Activated T-helper 1 cell treated with anti-CD3 and anti-CD28 coated beads, Interleukin-12 subunit alpha, Interleukin-12 subunit beta, Interleukin-2, Interleukin-4 antibody, amounts not matched to agents 30 ng/mL and 10 ng/mL and 1 ng/mL, durations not matched to agents 14 hours and 24 hours and 36 hours (primary cell): ENCODE measurements at places on chromosomes 2 and 18.
A peak's percentile ranks its signal among the peaks of the same experiment; 100 is the strongest.

GRCh38 chr2:25810428-25810827 lies 67.9 kb downstream of the ASXL2 start:
- peaks cover 2% of the 10 kb centered on the region for H3K27me3 ChIP-seq
- H3K36me3 ChIP-seq = peaks cover 20% of the 10 kb centered on the region
- no peak overlapping the region for H3K4me3 ChIP-seq
- H3K4me1 ChIP-seq = peaks cover 64% of the 10 kb centered on the region
- H3K27ac ChIP-seq = no peak overlapping the region
- no peak for DNase-seq

DNA sequence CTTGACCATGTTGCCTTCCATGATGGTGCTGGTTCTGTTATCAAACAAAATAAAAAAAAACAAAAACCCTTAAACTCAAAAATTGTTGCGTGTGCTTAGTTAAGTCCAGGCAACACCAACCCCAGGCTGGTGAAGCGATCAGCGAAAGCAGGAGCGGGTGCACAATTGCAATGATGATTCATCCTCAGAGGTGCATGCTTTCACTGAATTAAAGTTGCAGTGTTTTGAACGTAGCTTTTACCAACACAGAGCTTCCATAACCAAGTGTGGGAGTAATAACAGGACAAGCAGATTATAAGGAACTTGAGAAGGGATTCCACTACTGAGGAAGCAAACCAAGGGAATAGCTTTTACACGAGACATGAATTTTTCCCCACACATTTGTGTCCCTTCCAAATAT lies 39.7 kb upstream of the RAPH1 start:
- no peak for DNase-seq
- peaks cover 30% of the 10 kb centered on the region for H3K27me3 ChIP-seq
- peaks cover 5% of the 10 kb centered on the region for H3K36me3 ChIP-seq
- H3K4me1 ChIP-seq = peaks cover 28% of the 10 kb centered on the region
- no peak overlapping the region for H3K4me3 ChIP-seq

DNA sequence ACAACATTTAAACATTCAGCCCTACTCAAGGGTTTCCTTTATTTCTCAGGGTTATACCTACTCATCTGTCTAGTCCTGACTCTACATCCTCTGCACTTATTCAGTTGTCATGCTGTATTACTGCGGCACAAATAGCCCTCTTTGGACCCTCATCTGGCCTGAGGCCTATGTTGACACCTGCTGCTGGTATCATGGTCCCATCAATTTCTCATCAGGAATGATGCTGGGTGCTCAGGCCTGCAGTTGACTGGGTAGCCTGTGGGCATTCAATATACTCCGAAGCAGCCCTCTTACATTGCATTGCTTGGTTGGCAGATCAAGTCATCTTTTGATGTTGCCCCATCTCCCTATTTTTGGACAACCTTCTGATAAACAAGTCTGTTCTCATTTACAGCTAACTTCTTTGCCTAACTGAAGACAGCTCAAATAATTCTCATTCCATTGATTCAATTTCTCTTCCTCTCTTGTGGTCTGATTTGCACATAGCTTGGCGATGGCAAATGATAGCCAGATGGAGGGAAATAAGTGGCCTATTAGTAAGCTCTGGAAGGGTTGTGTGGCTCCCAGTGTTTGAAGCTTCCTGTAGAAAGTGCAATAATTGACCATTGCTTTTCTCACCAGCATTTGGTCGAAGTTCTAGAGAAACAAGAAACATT lies 19.1 kb upstream of the MC4R start:
- no peaks in the 10 kb centered on the region for H3K36me3 ChIP-seq
- no peak for DNase-seq
- H3K4me3 ChIP-seq = no peak overlapping the region
- H3K27ac ChIP-seq = no peak overlapping the region
- H3K4me1 ChIP-seq = no peaks in the 10 kb centered on the region

GRCh38 chr2:160557903-160558302 lies 64.3 kb upstream of the RBMS1 start:
- H3K27ac ChIP-seq = no peak overlapping the region
- H3K4me3 ChIP-seq = no peak overlapping the region
- no peaks in the 10 kb centered on the region for H3K36me3 ChIP-seq
- H3K27me3 ChIP-seq = no peaks in the 10 kb centered on the region
- no peak for DNase-seq

GRCh38 chr2:25285265-25286024 lies 56.3 kb downstream of the DNMT3A start:
- H3K4me3 ChIP-seq = peak overlapping the region; percentile 72
- DNase-seq = no peak
- H3K27ac ChIP-seq = peak overlapping the region; percentile 98
- peaks cover 31% of the 10 kb centered on the region for H3K4me1 ChIP-seq

DNA sequence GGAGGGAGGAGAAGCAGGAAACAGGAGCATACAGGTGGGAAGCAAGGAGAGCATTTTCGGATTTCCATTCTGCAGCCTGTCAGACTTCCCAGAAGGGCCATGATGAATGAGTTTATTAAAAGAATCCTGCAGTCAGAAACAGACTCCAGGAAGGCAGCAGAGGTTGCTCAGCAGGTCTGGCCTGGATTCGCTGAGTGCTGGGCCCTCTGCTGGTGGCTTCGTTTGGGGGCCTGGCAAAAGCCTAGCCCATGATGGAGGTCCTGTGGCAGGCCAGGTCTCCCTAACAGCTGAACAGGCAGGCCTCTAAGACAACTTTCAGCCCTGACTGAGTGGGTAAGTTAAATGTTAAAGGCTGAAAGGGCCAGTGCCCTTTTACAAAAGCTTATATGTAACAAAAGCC lies 108.2 kb upstream of the CAPN13 start:
- H3K36me3 ChIP-seq = no peaks in the 10 kb centered on the region
- no peak for DNase-seq
- no peaks in the 10 kb centered on the region for H3K27me3 ChIP-seq
- H3K27ac ChIP-seq = no peak overlapping the region
- no peak overlapping the region for H3K4me3 ChIP-seq

DNA sequence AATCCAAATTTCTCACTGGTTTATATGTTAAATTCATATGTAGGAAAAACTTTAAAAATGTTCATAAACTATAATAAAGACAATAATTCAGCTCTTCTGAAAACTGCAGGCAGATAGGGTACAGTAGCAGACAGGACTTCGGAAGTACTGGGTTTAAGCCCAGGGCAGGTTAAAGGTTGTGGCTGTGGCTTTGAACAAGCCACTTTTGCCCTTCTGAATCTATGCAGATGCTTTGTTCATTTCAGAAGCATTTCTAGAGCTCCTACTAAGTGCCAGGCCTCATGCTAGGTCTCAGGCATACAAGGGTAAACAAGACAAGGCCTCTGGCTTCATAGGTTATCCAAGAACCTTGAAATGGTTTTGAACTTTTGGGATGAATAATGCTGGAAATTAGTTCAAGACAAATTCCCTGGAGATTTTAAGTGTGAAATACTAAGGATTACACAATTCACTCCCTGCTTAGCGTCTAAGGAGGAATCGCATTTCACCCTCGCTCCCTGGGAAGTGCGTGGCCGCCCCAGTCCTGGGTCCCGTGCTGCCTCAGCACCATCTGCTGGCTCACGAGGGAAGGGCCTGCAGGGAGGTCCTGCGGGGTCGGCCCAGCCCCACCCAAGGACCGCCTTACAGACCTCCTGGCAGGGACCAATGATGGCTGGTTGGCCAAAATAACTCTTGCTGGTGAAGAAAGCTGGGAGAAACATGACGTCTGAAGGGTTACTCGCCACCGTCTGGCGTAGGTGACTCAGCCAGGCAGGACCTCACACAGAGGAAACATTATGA lies 67.7 kb upstream of the L3MBTL4 start:
- no peaks in the 10 kb centered on the region for H3K27me3 ChIP-seq
- no peaks in the 10 kb centered on the region for H3K4me1 ChIP-seq
- no peak overlapping the region for H3K4me3 ChIP-seq
- DNase-seq = no peak

- H3K4me1 ChIP-seq = no peaks in the 10 kb centered on the region
- no peak overlapping the region for H3K4me3 ChIP-seq
- no peaks in the 10 kb centered on the region for H3K36me3 ChIP-seq
- no peak overlapping the region for H3K27ac ChIP-seq
Observed at GRCh38 chr2:37798315-37799005, 126.6 kb upstream of the RMDN2 start.

DNA sequence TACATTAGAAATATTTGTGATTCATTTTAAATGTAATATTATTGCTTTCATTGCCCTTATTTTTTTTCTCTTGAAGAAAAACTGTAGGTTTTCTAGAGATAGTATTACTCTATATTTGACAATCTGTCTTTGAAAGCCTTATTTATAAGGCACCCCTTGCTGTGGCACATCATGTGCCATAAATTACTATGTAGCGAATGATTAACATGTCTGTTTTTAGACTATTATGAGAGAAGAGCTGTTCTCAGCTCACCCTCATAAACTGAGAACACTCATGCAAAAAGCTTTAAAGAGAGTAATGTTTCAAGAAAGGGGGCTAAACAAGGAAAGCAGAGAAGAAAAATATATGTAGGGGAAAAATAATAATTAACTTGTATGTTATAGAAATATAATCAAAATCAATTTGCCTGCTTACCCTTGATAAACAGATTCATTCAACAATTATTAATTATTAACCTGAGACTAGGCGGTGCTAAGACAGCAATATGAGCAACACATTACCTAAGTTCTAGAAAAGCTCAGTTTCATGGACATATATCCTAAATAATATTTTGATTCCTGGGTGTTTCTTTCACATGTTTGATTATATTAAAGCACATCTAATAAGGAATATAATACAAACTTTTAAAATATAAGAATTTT lies 69.0 kb downstream of the RAB3GAP1 start:
- no peak for DNase-seq
- H3K4me3 ChIP-seq = no peak overlapping the region
- no peak overlapping the region for H3K27ac ChIP-seq
- H3K27me3 ChIP-seq = no peaks in the 10 kb centered on the region
- H3K36me3 ChIP-seq = peaks cover 15% of the 10 kb centered on the region

DNA sequence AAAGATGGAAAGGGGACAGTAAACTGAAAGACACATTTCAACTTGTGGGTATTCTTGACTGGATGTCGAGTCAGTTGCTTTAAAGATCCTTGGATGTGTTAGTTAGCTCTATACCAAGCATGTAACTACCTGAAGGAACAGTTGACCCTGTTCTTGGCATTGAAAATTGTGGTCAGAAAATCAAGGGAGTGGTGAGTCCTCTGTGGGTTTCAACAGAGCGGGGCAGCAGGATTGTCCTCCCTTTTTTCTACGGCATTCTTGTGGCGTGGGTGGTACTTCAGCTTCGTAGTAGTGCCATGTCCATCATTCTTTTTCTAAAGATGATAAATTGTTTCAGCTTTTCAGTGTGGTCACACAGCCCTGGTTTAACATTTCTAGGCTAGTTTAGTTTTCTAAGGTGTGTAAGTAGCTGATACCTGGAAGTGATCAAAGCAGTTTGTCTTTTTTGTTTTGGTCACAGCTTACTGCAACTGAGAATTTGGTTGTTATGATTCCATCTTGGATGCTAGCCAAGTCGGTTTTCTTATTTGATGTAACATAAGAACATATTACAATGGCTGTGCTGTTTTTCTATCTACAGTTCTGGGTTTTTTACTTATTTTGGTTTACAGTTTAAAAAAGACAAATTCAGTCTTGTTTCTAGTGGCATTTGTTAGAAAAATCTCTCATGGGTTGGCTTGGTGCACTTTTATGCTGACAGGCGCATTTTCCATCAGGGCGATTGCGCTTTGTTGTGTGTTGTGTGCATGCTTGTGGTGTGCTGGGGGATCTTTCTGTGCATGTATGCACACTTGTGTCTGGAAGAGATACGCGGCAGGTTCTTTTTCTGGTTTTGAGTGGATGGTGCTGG lies 84.7 kb downstream of the ZNF407 start:
- no peak overlapping the region for H3K4me3 ChIP-seq
- DNase-seq = no peak
- peaks cover 21% of the 10 kb centered on the region for H3K36me3 ChIP-seq

DNA sequence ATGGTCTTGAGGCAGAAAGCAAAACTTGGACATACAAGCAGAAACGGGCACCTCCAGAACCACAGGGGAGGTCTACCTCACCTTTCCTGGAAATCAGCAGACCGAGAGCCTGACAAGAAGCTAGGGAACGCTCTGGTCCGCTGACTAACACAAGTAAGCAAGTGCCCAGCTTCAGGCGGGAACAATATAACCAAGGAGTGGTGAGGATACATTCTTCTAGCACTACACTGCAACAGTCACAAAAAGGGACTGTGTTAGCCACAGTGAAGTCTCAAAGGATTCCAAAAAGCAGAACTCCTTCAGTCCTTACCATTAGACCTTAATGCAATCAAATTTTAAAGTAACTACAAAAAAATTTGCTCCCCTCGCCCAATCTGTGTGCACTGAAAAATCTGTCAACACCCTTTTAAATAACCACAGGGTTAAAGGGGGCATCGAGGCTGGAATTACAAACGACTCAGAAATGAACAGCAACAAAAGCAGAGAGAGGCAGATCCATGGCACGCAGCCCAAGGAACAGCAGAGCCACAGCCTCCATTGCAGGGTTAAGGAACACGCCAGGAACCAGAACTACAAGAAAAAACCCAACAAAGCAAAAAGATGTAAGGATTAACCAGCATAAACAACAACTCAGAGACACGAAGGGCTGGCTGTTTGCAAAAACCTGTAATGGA lies 7.1 kb downstream of the THAP4 start:
- DNase-seq = no peak
- H3K27ac ChIP-seq = no peak overlapping the region
- H3K36me3 ChIP-seq = peaks cover 23% of the 10 kb centered on the region
- H3K4me3 ChIP-seq = no peak overlapping the region

- no peak for DNase-seq
- no peaks in the 10 kb centered on the region for H3K4me1 ChIP-seq
- no peak overlapping the region for H3K4me3 ChIP-seq
- no peak overlapping the region for H3K27ac ChIP-seq
Observed at GRCh38 chr2:206368933-206369569, 74.3 kb upstream of the ADAM23 start.

DNA sequence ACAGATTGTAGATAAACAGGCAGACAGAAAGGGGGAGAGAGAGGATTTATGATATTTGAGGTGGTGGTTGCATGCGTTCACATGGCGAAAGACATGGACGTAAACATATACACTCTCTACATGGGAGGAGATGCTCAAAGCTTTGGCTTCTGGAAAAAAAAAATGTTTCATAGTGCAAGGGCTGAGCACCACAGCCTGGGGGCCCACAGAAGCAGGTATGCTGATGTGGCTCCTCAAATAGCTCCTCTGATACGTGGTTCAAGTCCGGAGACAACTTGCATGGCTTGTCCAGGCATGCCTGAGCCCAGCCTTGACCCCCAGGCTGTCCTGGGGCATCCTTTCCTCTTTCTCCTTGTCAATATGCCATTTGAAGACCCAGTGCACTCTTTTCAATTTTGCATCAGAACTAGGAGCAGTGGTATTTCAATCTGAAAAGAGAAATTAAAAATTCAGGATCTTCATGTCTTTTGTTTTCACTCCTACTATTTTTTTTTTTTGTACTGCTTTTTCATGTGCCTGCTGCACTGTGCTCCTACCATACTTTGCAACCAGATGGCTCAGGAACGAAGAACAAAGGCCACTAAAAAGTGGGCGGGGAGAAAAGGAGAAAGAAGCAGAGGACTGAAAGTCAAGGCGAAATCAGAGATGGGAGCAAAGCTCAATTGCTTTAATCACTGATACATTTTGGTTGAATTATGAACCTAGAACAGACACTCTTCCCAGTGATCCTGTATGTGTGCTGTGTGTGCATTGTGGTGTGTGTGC lies 495.7 kb upstream of the TCF4 start:
- H3K36me3 ChIP-seq = no peaks in the 10 kb centered on the region
- no peaks in the 10 kb centered on the region for H3K27me3 ChIP-seq
- H3K4me1 ChIP-seq = no peaks in the 10 kb centered on the region
- no peak overlapping the region for H3K4me3 ChIP-seq
- no peak for DNase-seq
